KBM-7 (cell line): ENCODE measurements at places on chromosomes 12 and 14.

- DNase-seq: no peak
Observed at GRCh38 chr14:55254581-55254980, 16.6 kb upstream of the FBXO34 start.

DNA sequence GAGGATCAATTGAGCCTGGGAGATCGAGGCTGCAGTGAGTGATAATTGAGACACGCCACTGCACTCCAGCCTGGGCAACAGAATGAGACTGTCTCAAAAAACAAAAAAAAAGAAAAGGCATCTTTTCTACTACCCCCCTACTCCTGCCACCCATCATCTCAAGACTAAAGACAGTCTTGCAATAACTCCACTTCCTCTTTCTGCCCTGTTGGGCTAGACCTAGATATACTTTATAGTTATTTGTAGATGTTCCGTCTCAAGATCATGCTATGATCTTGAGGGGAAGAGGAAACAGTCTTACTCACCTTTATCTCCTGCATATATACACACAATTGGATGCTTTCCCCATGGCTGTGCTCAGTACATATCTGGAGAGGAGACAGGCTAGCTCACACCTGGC lies 12.1 kb upstream of the ESPL1 start:
- DNase-seq: peak; percentile 78

DNA sequence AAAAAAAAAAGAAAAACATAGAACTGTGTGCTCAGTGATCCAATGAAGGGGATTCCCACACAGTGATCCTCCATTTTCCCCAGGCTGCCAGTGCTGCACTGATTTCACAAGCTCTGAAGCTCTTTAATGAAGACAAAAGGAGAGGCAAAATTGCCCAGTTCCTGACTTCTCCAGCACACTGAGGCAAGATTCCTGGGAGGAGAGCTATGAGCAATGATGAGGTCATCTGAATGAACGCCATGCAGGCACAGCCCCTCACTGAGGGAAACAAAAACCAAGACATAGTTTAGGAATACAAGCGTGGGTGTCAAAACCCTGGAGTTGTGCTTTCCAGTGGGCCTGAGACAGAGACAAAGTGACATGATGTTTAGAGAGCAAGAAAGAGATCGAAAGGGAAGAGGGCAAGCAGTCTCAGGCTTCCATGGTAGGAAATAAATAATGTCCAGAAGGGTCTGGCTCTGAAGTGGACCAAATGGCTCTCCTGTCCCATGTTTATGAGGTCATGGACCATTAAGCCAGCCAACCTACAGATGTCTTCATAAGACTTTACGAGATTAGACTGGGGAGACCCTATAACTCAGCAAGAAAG lies 40.9 kb upstream of the SMUG1 start:
- no peak for DNase-seq

- no peak for DNase-seq
Observed at GRCh38 chr12:41684997-41685396, 459.7 kb downstream of the GXYLT1 start.

GRCh38 chr14:89256951-89257350 lies 160.1 kb downstream of the FOXN3 start:
- DNase-seq: no peak

DNA sequence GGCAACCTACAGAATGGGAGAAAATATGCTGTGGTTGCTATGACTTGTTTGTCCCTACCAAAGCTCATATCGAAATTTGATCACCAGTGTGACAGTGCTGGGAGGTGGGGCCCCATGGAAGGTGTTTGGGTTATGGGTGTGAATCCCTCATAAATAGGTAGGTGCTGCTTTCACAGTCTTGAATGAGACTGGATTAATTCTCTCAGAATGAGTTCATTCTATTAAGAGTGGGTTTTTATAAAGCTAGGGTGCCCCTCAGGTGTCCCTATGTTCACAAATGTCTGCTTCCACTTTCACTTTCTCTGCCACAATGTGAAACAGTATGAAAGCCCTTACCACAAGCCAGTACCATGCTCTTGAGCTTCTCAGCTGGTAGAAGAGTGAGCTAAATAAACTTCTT lies 133.5 kb downstream of the CPNE8 start:
- peak; percentile 14 for DNase-seq

DNA sequence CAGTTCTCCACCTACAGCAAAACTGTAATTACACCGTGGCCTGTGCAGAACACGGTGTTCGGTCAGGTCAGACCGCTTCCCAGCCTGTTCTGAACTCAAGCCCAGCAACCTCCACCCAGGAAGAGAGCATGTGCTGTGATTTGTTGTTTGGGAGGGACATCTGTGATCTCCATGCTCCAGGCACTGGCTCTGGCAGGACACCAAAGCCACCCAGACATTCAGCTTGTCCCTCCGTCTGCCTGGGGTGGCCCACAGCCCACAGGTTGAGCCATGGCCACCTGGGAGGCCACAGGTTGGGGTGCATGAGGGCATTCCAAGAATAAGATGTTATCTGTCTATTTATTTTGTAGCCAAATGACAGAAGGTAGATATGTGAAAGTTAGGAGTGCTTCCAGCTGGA lies 1091.1 kb downstream of the VRK1 start:
- DNase-seq: no peak

DNA sequence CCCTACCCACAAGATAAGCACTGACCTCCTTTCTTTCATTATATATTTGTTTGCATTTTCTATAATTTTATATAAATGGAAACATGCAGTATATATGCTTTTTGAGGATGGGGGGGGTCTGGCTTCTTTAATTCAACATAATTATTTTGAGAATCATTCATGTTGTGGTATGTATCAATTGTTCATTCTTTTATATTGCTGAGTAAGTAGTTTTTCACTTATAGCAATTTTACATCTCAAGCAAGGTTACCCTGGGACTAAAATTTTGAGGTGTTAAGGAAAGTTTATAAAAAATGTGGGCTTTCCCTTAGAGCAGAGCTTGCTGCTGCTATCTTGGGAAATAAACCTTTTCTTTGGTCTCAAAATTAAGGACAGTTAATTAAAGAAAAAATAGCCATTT lies 89.9 kb upstream of the EGLN3 start:
- no peak for DNase-seq

GRCh38 chr12:119115296-119115905 lies 63.3 kb upstream of the HSPB8 start:
- peak; percentile 47 for DNase-seq

DNA sequence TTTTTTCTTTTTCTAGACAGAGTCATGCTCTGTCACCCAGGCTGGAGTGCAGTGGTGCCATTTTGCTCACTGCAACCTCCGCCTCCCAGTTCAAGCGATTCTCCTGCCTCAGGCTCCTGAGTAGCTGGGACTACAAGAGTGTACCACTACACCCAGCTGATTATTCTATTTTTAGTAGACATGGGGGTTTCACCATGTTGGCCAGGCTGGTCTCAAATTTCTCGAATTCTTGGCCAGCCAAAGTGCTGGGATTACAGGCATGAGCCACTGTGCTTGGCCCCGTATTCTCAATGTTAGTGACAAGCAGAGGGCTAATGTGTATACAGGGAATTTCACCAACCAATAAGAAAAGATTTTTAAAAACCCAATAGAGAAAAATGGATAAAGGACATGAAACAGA lies 8.4 kb downstream of the PLBD2 start:
- no peak for DNase-seq

DNA sequence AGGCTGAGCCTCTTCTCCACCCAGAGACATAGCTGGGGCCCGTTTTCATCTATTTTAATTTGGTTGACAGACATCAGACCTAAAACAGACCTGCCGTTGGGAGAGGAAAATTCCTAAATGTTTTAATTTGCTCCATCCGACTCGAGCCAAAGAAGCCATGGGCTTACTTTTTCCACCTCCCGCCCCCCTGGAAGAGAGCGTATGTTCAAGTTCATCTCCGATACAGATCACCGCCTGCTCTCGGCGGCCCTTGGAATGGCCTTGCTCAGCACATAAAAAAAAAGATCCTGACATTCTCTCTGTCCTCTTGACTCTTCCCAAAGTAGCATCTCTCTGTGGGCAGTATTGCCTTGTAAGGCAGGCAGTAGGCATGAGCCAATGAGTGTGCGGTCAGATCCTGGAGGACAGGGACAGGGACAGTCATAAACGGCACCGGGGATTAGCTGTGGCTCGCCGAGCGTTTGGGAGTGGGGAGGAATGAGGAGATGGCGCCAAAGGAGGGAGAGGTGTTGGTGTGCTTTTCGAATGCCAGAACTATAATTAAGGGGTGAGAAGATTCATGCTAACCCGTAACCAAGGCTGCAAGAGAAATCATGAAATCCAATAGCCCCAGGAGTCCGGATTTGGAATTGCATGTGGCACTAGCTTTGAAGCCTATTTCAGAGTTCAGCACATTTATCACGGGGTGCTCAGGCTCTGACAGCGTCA lies 47.9 kb upstream of the MEG3 start:
- DNase-seq: no peak

DNA sequence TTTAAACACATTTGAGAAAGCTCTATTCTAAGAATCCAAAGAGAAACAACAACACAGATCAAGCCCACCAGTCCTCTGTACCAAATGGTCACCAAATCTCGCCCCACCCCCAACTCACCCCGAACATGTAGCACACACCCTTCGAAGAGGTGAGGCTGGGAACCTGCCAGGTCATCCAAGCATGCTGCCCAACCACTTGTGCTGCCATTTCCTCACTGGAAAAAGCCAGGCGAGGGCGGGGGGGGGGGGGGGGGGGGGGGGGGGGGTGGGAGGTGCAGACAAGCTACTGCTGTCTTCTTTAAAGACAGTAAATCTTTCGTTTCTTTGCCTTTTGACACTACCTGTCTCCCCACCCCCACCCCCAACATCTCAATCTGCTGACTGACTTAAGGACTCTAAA lies 59.9 kb downstream of the SETD3 start:
- no peak for DNase-seq

- no peak for DNase-seq
Observed at GRCh38 chr14:22320362-22320750, 268.7 kb downstream of the DAD1 start.

DNA sequence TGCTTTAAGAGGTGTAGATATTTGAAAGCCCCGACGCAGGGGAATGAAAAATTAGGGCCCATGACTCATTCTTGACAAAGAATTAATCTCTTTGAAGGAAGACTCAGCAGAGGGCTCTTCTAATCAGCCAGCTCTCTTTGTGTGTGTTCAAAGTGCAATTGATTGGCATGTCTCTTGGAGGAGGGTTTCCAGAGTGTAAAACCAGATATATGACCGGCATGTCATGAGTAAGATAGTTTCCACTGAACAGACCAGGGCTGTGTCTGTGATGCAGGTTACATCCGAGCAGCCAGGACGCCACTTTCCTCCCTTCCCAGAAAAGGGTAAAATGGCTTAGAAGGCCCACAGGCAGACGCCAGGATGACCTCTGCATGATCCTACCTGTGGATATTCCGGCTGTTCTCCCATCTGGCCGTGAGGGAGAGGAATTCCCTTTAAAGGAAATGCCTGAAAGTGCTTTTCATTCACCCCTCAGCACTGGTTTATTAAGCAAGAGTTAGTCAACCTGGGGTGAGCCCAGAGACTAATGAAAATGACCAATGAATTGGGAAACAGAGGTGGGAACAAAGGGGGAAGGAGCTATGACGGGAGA lies 7.2 kb upstream of the KRT75 start:
- no peak for DNase-seq

DNA sequence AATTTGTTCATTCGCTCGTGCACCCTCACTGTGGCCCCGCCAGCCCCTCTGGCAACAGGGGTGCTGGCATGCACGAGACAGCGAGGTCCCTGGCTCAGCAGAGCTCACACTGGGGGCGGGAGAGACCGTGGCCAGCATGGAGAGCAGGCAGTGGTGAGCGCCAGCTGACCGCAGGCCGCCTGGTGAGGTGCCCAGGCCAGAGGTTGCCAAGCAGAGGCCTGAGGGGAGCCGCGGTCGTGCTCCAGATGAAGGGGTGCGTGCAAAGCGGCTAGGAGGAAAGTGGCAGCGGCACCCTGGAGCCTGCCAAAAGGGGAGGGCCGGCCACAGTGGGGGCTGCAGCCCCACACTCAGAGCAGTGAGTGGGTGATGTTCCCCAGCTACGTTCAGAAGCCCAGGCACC lies 56.1 kb downstream of the CDC42BPB start:
- DNase-seq: no peak

DNA sequence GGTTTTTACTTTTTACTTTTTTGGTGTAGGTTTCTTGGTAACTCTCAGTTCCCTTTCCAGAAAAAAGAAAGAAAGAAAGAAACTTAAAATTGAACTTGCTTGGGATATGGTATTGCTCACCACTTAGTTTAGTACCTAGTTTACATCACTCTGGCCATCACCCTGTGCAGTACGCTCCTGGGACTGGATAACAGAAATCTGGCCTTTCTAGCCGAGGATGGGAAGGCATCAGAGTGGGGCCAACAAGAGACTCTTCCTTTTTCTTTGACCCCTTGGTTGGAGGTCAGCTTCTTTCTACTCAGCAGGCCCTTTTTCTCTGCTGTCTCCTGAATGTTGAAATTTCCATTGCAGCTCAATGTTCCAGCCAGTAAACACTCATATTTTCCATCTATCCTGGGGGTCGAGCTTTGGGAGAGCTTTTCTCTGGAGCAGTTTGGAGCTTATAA lies 156.6 kb downstream of the TGFB3 start:
- no peak for DNase-seq

GRCh38 chr12:102685841-102686240 lies 205.5 kb upstream of the IGF1 start:
- no peak for DNase-seq

DNA sequence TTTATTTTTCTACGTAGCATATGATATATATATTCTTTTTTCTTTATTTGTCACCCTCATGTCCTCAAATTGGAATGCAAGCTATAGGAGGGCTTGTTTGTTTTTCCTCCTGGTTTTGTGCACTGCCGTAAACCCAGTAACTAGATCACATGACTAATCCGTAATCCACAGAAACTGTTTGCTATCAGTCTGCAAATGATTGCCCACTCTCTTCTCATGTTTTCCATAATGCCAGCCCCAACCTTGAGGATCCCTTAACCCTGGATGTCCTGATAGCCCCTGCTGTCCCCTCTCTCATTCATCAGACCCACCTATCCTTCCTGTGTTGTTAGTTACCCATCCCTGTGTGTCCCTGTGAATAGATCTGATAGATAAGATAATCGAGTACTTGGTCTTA lies 94.0 kb downstream of the TSPAN9 start:
- DNase-seq: no peak

DNA sequence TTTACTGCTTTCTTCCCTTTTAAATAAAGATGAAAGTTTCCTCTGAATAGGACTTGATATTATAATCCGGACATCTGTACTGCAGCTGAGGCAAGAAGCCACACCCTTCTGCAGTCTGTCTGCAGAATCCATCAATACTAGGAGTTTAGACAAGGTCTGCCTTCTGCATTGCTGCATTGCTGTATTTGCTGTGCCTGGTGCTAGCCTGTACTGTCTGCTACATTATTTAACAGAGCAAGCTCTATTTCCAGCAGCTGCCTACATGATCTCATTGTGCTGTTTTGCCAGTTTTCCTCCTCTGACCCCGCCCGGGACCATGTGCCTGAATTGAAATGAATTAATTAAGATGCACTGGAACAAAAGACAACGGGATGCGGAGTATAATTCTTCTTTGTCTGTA lies 1.7 kb downstream of the TUBA1A start:
- DNase-seq: no peak

DNA sequence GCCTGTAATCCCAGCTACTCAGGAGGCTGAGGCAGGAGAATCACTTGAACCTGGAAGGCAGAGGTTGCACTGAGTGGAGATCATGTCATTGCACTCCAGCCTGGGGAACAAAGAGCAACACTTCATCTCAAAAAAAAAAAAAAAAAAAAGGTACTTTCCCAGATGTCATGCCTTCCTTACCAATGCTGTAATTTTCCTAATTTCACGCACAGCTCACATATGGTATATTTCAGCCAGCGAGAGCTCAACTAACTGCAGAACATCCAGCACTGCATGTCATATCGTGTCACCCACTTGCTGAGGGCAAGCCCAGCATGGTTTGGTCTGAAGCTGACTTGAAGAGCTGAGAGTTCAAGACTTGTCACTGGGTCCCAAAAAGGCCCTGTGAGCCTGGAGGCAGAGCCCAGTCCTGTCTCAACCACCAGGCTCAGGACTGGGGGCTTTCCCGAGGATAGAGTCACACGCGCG lies 29.0 kb downstream of the NFKBIA start:
- DNase-seq: no peak
